Lower lobe of right lung (tissue), 2 donors: ENCODE measurements at places on chromosomes 3 and 15. TPM values are rescaled to one million over a fixed set of nuclear protein-coding genes. Genes with fewer than 3 reads are reported as not detected.

- no peaks in the 10 kb centered on the region for H3K4me1 ChIP-seq
- H3K36me3 ChIP-seq: no peaks in the 10 kb centered on the region
- H3K4me3 ChIP-seq: no peak overlapping the region
- no peaks in the 10 kb centered on the region for H3K27me3 ChIP-seq
- DNase-seq: no peak
Observed at GRCh38 chr3:45442679-45443253, 54.4 kb downstream of the LARS2 start.

- H3K27me3 ChIP-seq: peaks cover 3% of the 10 kb centered on the region
- no peak overlapping the region for H3K27ac ChIP-seq
- no peaks in the 10 kb centered on the region for H3K4me1 ChIP-seq
- H3K36me3 ChIP-seq: no peaks in the 10 kb centered on the region
Observed at GRCh38 chr15:66144978-66145725, 108.4 kb downstream of the MEGF11 start.

UACA gene
- 35.7 TPM for total RNA-seq

- no peak overlapping the region for H3K27ac ChIP-seq
- peaks cover 9% of the 10 kb centered on the region for H3K4me1 ChIP-seq
- no peaks in the 10 kb centered on the region for H3K27me3 ChIP-seq
- no peaks in the 10 kb centered on the region for H3K36me3 ChIP-seq
- H3K4me3 ChIP-seq: no peak overlapping the region
Observed at GRCh38 chr3:122892118-122892960, 97.5 kb downstream of the SLC49A4 start.

DNA sequence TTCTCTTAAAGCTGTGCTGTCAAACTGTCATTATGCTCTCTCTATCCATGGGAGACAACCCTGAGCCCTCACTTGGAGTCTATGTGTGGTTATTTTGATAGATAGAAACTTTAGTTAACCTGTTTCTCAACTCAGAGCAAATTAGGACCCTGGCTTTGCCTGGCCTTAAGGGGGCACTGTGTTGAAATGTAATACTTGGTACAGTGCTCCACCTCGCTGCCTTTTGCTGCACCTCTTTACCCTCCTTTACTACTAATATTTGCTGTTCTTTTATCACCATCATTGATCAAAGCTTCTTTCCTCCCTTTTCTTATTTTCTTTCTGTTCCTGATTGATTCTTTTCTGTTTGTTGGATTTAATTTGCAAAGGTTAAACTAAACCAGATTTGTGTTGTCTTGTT, 34.3 kb downstream of the STT3B start:
- H3K27ac ChIP-seq: no peak overlapping the region
- H3K27me3 ChIP-seq: no peaks in the 10 kb centered on the region
- H3K36me3 ChIP-seq: no peaks in the 10 kb centered on the region
- peaks cover 33% of the 10 kb centered on the region for H3K4me1 ChIP-seq
- H3K4me3 ChIP-seq: no peak overlapping the region
- no peak for DNase-seq

GRCh38 chr15:94196531-94196930, 34.8 kb upstream of the MCTP2 start:
- H3K27ac ChIP-seq: no peak overlapping the region
- no peaks in the 10 kb centered on the region for H3K27me3 ChIP-seq
- DNase-seq: no peak
- no peak overlapping the region for H3K4me3 ChIP-seq
